ENCODE measurements at places on chromosomes 5 and 9.

- DNase-seq = no peak
These were observed 2.2 kb upstream of the LCN6 start for GRCh38 chr9:136750526-136750925.

DNA sequence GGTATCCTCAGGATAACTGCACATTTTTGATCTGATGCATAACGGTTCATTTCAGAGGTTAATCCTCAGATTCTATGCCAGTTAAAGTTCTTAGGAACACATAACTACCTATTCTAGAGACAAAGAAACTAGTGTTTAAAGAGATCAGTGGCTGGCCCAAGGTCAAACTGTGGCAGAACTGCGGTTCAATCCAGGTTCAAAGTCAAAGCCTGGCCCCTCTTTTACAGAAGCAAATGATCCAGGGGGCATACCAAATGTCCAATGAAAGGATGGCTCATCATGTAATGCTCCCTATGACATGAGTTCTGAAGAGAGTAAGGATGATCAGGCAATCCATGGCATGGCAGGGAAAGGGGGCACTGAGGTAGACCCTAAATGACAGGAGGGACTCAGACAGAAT, 283.3 kb downstream of the SPOCK1 start:
- DNase-seq = no peak

DNA sequence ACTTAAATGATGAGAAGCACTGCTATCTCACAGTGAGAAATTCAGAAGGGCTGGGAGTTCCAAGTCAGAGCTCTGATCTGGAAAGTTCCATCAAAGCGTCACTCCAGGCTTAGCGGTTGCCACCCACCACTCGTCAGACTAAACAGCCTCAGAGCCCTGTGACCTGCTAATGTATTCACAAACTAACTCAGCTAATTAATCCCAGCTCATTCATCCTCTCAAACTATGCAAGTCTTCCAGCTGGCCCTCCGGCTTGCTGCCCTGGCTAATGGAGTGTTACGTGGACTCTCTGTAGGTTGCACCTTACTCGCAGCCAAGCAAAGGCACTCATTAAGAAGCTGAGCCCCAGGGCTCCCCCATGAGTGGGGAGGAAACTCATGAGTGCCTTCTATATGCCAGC, 82.2 kb upstream of the GABRP start:
- no peak for DNase-seq

- no peak for DNase-seq
These were observed 111.9 kb upstream of the TARS1 start for GRCh38 chr5:33328818-33329217.

- no peak for DNase-seq
These were observed 14.4 kb upstream of the TPM2 start for GRCh38 chr9:35703906-35704672.

- no peak for DNase-seq
These were observed 100.2 kb upstream of the CCDC112 start for GRCh38 chr5:115396688-115397087.
